Mucosa of gallbladder (tissue), 1 donor: ENCODE measurements at places on chromosomes 11 and 22.

- no peak for DNase-seq
Observed at GRCh38 chr11:124768914-124769313, 6.8 kb upstream of the ESAM start.

DNA sequence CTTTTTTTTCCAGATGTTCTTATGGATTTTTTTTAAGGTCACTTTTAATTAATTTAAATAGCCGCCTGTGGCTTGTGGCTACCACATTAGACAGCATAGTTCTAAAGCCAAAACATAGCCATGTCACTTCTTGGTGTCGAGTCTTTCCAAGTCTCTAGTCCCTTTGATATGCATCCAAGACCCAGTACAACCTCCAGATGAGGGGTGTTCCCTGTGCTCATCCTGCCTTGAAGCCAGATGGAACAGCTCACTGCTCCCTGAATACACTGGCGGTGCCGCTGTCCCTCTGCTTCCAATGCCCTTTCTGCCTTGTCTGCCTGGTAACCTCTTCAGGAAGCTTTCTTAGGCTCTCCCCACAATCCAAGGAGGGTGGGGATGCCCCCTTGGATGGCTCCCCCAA is 338.0 kb downstream of the TENM4 start:
- no peak for DNase-seq

GRCh38 chr22:32849501-32849900 is 48.0 kb downstream of the TIMP3 start:
- DNase-seq = no peak

DNA sequence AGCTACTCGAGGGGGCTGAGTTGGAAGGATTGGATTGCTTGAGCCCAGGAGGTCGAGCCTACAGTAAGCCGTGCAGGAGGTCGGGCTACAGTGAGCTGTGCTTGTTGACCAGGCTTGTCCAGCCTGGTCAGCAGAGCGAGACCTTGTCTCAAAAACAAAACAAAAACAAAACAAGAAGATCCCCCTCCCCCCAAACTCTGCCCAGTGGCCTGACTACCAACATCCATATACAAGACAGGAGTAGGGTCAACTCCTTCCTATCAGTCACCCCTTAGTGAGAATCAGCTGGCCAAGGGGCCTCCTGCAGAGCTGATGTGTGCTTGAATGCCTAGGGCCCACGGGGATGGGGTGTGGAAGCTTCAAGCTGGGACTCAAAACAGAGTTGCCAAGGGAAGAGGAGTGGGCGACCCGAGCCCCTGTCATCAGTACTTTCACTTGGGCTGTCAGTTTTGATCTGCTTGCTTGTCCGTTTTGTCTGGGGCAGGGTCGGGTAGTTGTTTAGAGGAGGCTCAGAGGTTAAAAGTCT is 942 bp upstream of the TSPAN18 start:
- no peak for DNase-seq

DNA sequence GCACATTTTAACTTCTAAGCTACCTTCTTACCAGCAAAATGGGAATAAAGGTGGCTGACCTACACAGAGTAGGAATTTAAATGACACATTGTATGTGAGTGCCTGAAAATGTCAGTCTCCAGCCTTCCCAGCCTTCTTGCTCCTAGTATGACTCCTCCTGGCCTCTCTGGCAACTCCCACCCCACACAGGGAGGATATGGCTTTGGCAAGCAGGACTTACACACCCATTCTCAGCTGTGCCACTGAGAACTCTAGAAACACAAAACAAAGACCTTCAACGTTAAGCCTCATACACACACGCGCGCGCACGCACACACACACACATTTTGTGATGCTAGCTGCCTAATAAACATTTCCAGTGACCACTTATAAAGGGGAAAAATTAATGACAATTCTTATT is 65.8 kb downstream of the PACSIN2 start:
- no peak for DNase-seq

DNA sequence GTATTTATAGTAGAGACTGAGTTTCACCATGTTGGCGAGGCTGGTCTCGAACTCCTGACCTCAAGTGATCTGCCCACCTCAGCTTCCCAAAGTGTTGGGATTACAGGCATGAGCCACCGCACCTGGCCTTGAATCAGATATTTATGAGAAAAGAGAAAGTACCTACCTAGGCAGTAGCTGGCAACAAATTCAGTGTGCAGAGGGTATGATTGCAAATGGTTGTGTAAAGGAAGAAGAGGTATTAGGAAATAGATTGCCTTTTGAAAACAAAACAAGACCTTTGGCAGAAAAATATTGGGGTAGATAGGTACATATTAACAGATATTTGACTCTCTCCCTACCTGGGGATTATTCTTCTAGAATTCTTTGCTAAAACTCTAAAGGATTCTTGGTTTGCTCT is 38.5 kb upstream of the LIN7C start:
- DNase-seq = no peak

DNA sequence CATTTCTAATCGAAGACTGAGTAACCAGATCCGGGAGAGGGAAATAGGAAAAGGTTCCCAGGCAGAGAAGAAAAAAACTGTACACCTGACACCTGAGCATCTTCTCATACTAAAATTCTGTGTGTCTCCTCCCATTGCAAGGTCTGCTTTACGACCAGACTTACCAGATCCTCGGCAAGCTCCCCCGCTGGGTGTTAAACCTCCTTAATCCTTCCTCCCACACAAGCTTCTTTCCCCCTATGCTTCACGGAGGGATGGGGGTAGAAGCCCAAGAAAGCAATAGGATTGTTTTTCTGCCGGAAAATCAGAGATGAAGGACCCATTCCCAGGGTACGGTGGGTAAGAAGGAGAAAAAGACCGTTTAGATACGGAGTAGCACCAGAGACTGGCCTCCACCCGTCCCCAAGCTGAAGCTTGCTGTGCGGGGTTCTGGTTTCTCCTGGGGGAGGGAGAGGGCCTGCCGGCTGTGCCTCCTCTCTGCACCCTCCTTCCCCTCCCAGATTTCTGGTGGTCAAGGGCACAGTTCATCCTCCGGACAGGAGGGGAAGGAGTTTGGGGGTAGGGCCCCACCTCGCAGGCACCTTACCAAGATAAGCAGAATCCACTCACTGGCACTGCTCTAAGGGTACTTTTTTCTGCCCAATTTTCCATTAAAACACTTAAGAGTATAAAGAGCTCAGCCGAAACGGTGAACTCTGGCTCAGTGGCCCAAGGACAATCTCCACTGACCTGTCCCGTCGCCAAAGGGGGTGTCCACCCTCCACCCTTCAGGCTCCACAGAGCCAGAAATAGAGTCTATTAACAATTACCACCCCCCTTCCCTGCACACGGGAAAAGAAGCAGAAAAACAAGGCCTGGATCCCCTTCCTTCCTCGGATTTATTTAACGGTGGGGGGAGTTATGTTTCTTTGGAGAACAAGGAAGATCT is 1.2 kb downstream of the TOB2 start:
- no peak for DNase-seq

DNA sequence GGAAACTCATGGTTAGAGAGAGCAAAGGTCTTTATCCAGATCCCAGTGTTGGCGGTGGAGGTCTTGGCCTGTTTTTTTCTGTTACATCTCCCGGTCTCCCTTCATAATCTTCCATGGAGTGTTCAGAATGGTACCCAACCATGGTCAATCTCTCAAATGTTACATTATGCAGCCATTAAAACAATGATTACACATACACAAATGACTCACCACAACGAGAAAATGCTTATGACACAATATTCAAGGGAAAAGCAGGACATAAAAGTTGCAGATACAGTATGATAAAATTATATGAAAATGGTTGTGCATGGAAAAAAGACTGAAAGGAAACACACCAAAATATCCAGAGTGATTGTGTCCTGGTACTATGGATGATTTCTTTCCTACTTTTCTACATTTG is 17.8 kb upstream of the CSNK1E start:
- no peak for DNase-seq
